SK-MEL-5 (cell line): ENCODE measurements at places on chromosomes 5 and 9. TPM values are rescaled to one million over a fixed set of nuclear protein-coding genes. Genes with fewer than 3 reads are reported as not detected.

Gene SLC28A3
- not detected in 2 replicates for total RNA-seq

Gene TSSK1B
- not detected in 2 replicates for total RNA-seq

Gene CCL27
- total RNA-seq = not detected in 2 replicates

Gene SLC6A18
- total RNA-seq = not detected in 2 replicates

Gene GEMIN5
- 20.2 and 21.8 TPM in 2 replicates for total RNA-seq

Gene FCN2
- not detected in 2 replicates for total RNA-seq

Gene C9orf50
- not detected in 2 replicates for total RNA-seq

Gene RAB3C
- total RNA-seq = 0.13 and 0.24 TPM in 2 replicates

Gene OLFML2A
- total RNA-seq = 0.51 and 0.90 TPM in 2 replicates

Gene PCSK1
- total RNA-seq = 10.9 and 13.6 TPM in 2 replicates

Gene ADAMTS13
- total RNA-seq = 0.67 and 1.7 TPM in 2 replicates
